NCI-H524 (cell line): ENCODE measurements at places on chromosomes 4 and X.

DNA sequence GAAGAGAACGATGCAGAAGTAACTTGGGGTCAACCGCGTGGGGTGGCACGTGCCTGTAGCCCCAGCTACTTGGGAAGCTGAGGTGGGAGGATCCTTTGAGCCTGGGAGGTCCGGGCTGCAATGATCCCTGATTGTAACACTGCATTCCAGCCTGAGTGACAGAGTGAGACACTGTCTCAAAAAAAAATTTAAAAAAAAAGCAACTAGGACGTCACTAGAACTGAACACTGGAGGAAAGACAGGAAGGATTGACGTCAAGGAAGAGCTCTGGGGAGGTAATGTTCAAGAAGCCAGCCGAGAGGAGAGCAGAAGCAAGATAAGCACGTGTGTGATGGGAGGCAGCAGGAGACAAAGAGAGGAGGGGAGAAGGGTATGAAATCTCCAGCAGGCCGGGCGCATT is 28.7 kb downstream of the S100G start:
- no peak for DNase-seq

GRCh38 chr4:42845586-42845985 is 46.9 kb upstream of the GRXCR1 start:
- no peak for DNase-seq

DNA sequence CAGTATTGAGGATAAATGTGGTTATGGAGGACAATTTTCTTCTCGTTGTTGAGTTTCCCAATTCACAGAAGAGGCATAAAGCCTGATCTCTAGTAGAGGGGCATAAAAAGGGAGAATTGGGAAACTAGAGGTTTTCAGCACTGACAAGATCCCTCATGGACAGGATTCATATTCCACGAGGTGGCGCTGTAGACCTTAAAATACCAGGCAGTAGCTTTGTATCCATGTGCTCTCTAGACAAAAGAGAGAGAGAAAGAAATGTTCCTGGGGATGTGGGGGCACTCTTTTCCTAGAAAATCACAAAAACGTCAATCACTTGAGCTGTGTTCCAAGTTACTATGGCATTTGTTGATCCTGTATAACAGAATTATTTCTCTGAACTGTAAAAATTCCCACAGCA is 128.3 kb downstream of the MAGEE1 start:
- peak; percentile 58 for DNase-seq

- DNase-seq, result no peak
Measured at GRCh38 chrX:130625386-130625785, 223.6 kb downstream of the RBMX2 start.

GRCh38 chr4:11843927-11844326 is 415.2 kb upstream of the HS3ST1 start:
- no peak for DNase-seq

- no peak for DNase-seq
Measured at GRCh38 chrX:150503898-150504219, 64.6 kb upstream of the MTM1 start.

GRCh38 chr4:187732524-187732923 is 263.0 kb upstream of the ZFP42 start:
- no peak for DNase-seq

DNA sequence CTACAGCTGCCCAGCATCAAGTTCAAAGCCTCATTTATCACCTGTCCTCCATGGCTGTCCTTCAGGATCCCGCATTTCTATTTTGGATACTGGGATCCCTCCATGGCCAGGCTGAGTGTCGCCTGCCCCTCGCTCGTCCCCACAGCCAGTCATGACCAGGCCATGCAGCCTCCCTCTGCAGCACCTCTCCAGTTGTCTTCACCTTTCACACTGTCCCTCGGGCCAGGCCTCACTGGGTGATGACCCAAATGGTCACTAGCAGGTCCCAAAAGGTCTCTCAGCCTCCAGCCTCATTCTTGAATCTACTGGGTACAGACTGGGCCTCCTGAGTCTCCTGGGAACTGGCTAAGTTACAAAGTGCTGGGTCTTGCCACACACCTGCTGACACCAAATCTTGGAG is 48.7 kb upstream of the HELT start:
- DNase-seq, result no peak

DNA sequence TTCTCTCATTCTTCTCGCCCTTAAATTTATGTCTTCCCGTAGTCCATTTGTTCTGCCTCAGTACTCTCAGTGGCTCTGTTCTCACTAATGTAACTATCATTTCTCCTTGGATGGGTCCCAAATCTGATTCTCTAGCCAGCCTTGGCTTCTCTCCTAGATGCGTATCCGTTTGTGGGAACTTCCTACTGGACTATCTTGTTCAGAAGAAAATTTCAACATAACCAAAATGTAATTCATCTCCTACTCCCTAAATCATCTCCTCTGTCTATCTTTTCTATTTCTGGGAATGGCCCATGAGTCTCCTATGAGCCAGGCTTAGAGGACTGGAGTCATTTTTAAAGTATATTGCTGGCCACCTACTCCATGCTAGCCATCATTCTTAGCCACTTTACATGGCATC is 4.4 kb upstream of the C4orf36 start:
- DNase-seq, result no peak

GRCh38 chr4:1004557-1005485 is 6.6 kb upstream of the FGFRL1 start:
- DNase-seq, result no peak

DNA sequence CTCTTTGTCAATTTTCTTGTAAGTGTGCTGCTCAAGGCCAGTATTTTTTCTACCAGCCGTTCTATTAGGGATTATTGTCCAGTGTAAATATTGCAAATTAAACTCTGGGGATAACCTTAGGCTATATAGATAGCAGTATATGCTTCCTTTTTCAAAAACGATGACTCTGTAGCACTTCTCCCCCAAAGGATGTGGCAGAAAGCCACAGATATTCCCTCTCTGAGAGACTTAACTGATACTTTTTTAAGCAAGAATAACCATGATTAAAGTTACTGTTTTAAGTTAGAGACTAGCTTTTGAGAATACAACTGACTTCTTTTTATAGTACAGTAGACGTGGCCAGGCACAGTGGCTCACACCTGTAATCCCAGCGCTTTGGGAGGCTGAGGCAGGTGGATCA is 130.0 kb downstream of the FHIP1A start:
- DNase-seq, result no peak

DNA sequence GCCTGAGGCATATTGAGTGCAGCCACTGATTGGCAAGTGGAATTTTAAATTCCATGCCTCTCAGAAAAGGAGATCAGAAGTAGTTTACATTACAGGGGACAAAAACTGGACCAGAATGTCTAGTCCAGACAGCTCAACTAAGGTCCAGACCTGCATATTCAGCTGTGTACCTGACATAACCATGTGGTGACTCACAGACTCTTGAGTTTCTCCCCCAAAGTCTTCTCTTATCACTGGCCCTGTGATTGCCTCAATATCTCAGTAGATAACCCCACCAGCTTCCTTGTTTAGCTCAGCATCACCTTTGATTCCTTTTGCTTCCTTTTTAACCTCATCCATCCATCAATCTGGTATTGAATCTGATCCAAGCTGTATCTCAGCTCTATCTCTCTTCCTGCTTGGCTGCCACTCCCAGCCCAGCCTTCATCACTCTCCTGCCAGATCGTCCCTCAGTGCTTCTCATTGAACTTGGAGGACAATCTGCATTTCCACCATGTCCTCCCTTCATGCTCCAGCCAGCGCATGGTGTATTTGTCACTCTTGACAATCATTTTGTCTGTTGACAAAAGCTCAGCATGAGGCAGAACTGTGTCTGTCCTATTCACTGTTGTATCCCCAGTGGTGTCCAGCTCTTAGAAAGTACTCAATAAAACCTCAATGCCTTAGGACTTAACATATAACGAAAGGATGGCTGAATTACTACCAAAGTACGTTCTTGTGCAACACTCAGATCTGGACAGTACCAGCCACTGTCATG is 27.8 kb upstream of the SLC2A9 start:
- DNase-seq, result no peak

DNA sequence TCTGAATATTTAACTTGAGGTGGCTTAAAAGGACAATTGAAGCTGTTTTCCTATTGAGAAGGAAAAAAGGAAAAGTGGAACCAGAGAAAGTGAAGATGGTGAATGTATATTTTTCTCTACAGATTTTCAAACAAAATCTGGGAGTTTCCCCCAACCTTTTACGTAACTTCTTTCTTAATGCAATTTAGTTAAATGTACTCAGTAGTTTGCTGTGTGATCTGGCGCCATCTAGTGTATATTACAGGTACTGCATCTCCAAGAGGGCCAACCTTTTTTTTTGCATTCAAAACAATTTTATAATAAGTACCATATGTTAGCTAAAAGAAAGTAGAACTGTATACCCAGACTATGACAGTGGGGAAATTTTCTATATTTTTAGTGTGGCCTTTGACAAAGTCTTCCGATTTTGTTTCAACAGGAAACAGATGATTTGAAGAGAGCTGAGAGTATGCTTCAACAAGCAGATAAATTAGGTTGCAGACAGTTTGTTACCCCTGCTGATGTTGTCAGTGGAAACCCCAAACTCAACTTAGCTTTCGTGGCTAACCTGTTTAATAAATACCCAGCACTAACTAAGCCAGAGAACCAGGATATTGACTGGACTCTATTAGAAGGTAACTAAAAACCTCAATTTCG is 82.0 kb downstream of the PLS3 start:
- peak; percentile 3 for DNase-seq

DNA sequence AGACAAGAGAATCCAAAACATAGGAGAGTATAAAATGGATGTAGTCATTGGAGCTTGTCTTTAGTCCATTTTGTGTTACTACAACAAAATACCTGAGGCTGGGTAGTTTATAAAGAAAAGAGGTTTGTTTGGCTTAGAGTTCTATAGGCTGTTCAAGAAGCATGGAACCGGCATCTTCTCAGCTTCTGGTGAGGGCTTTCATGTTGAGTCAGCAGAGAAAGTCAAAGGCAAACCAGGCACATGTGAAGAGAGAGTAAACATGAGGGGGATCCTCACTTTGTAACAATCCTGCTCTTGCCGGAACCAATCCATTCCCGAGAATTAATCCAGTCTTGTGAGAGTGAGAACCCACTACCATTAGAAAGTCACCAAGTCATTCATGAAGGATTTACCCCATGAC is 8.1 kb upstream of the HCCS start:
- DNase-seq, result no peak

DNA sequence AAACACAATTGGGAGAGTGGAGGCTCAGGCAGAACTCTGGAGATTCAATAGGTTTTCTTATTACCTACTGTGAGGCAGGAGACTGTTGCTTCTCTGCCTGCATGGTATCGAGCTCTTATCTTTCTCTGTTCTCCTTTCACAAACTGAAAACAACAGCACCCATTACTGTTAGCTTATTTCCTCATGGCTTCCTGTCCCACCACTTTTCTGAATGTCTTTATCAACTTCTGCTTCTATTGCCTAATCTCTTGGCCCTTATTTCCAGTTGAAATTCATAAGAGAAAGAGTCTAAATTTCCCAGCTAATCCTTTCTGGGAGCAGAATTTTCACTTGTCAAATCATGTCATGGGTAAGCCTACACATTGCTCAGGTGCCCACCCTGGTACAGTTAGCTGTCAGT is 46.8 kb upstream of the NDST3 start:
- DNase-seq, result no peak

- no peak for DNase-seq
Measured at GRCh38 chr4:110119880-110120279, 78.5 kb downstream of the ELOVL6 start.

- DNase-seq, result peak; percentile 95
Measured at GRCh38 chrX:100636321-100636991, at the start of gene TSPAN6. Gene TSPAN6 (minus strand): TSS chrX:100636806. CDS start chrX:100636694, 112 bp downstream.

GRCh38 chrX:14039344-14039743 is 9.7 kb upstream of the GEMIN8 start:
- DNase-seq, result peak; percentile 13
